Regular cardiac myocyte (primary cell): ENCODE measurements at places on chromosomes 2 and 18. TPM values are rescaled to one million over a fixed set of nuclear protein-coding genes. Genes with fewer than 3 reads are reported as not detected.

Gene KANSL3
- total RNA-seq = 19.0 and 25.7 TPM in 2 replicates

Gene EFEMP1
- total RNA-seq = 616 and 2,583 TPM in 2 replicates

Gene ABCG8
- total RNA-seq = not detected in 2 replicates

Gene GALNT3
- 0.56 and 1.2 TPM in 2 replicates for total RNA-seq

Gene NMS
- total RNA-seq = not detected in 2 replicates

Gene ATP6V1B1
- 0.38 and 1.7 TPM in 2 replicates for total RNA-seq

Gene FHOD3
- total RNA-seq = 2.3 and 9.9 TPM in 2 replicates

Gene NIFK
- total RNA-seq = 40.6 and 64.8 TPM in 2 replicates

Gene FAM237A
- not detected in 2 replicates for total RNA-seq

Gene SOX11
- total RNA-seq = under 0.01 and 0.38 TPM in 2 replicates
